Mammary epithelial cell (primary cell): ENCODE measurements at places on chromosomes 3 and 15. TPM values are rescaled to one million over a fixed set of nuclear protein-coding genes. Genes with fewer than 3 reads are reported as not detected.

Gene BCL2A1
- total RNA-seq, result 0.78 TPM in 1 of 2 replicates, not detected in the other

Gene NEK10
- 3.7 and 5.1 TPM in 2 replicates for total RNA-seq

Gene VPS8
- 42.1 and 57.3 TPM in 2 replicates for total RNA-seq

Gene MEGF11
- total RNA-seq, result not detected

Gene ST8SIA2
- 4.8 TPM for total RNA-seq

Gene CCR5
- total RNA-seq, result not detected

Gene ACAN
- not detected in 2 replicates for total RNA-seq

Gene CCRL2
- total RNA-seq, result not detected in 2 replicates

Gene CASR
- total RNA-seq, result not detected in 2 replicates

Gene ADAMTS9
- 2.7 TPM for total RNA-seq

Gene GALNT15
- total RNA-seq, result under 0.01 TPM

Gene ATP2B2
- not detected in 2 replicates for total RNA-seq

Gene LRRIQ4
- total RNA-seq, result 0.17 TPM

Gene TRH
- total RNA-seq, result not detected

Gene CCDC54
- not detected in 2 replicates for total RNA-seq
